ENCODE measurements at places on chromosomes 13 and 19.

DNA sequence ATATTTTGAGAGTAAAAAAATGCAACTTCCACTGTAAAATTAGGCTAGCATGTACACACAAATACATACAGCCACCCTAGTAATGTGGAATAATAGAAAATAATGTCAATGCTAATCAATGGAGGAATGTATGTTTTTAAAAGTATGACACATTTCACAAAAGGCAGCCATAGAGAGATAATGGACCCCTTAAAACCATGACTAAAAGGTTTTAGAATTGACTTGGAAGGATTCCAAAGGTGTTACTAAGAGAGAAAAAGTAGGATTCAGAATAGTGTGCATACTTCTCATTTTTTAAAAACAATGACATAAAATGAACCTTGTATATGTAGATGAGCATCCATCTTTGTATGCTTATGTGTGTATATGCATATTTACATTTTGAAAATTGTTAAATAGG is 597.9 kb upstream of the PCDH9 start:
- no peak for DNase-seq

- DNase-seq = no peak
Observed at GRCh38 chr19:10876459-10877240, 5.3 kb downstream of the CARM1 start.

DNA sequence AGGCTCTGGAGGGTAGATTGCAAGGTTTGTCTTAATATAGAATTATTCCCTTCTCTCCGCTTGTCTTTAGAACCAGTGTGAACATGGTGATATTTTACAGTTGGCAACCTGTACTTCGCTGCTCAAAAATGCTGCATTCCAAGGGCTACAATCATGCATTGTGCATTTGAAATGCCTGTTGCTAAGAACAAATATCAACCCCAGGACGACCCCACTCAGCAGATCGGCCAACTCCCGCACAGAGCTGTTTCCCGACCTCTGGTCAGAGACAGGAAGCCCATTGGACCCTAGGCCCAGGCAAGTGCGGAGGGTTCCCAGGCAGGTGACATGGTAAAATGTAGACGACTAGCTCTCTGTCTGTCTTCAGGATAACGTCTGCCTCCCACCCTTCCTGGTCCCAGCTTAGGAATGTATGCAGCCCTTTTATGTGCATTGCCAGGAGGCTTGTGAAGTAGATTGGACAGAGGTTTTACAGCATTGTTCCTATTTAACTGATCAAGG is 263.5 kb downstream of the FOXO1 start:
- no peak for DNase-seq

DNA sequence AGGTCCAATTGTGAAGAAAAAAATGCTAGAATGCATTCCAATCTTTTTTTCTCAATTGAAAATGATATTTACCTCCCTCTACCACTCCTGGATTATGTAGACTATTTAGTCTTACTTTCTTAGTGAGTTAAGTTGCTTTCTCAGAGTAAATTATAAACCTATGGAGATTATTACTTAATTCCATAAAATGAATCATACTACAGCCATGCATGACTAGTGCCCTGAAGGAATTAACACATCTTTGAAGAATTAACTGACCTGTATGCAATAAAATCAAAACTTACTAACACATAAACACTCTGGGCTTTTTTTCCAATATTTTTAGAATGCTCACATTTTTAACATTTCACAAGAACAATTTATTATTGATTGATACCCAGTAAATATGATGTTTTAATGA is 379.4 kb upstream of the DACH1 start:
- no peak for DNase-seq

- no peak for DNase-seq
Observed at GRCh38 chr19:48950159-48950558, 4.5 kb upstream of the BAX start.

DNA sequence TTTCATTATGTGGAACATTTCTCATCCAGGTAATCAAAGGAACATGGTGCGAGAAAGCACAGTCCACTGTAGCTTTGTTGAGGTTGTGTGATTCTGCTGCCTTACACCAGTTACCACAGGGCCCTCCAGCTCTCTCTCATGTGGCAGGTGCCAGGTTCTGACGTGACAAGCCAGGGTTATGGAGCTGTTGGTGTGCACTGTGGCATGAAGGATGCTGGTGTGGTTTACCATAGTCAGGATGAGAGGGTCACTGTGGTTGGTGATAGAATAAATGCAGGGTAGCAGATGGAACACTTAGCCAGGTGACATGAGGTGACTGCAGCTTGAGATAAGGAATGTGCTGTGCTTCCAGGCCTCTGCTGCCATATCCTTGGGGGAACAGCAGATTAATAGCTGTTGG is 7.4 kb downstream of the ZNF223 start:
- no peak for DNase-seq

DNA sequence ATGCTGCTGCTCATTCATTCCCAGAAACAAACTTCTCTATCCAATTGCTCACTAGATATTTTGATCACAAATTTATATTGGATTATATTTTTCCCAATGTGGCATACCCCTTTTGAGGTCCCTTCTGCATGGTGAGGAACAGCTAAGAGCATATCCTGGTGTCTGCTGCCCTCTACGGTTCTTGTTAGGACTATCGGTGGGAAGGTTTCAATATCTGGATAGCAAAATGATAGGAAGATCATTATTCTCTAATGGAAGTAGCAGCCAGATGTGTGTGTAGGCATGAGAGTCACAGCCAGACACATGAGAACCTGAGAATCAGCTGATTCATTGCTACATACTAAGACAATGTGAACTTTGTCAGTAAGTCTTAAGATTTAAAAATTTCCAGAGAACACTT is 1422.4 kb upstream of the MIR17HG start:
- DNase-seq = no peak

DNA sequence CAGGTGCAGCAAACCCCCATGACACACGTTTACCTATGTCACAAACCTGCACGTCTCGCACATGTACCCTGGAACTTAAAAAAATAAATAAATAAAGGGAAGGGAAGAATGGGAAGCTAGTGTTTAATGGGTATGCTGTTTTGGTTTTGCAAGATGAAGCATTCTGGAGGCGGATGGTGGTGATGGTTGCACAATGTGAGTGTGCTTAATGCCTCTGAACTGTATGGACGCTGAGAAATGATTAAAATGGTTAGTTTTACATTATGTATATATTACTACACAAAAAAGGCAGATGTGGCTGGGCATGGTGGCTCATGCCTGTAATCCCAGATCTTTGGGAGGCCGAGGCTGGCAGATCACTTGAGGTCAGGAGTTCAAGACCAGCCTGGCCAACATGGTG is 17.8 kb downstream of the NFILZ start:
- DNase-seq = no peak

DNA sequence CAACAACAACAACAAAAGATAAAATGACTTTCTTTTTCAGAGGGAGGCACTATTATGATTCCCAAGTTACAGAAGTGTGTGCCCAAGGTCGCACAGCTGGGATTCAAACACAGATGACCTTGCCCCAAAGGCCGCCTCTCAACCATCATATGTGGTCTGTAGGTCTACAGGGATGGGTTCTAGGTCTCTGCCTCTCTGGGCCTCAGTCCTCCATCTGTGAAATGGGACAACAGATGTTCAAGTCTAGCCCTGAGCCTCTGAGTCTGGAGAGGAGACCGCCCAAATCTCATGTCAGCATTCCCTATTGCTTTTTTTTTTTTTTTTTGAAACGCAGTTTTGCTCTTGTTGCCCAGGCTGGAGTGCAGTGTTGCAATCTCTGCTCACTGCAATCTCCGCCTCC is 4.9 kb downstream of the NPAS1 start:
- no peak for DNase-seq

GRCh38 chr13:61136093-61136492 is 279.6 kb downstream of the PCDH20 start:
- DNase-seq = no peak
